ENCODE measurements at places on chromosomes 7 and 10.

DNA sequence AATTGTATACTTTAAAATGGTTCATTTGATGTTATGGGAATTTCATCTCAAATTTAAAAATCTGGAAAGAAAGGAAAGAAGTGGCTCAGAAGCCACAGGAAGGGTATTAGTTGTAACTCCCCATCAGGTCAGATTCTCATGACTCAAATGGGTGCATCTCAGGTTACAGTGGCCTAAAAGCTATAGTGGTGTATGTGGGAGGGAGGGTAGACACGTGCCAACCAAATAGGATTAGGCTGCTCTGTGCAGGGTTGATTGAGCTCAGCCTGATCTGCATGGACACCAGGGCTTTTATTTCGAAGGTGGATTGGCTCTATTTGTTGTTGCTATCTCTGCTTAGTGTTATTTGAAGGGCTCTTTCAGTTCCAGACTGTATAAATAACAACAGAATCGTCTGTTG, 121.5 kb upstream of the PRR15 start:
- no peak for DNase-seq

GRCh38 chr7:155764438-155764793, 47.8 kb downstream of the SHH start:
- no peak for DNase-seq

DNA sequence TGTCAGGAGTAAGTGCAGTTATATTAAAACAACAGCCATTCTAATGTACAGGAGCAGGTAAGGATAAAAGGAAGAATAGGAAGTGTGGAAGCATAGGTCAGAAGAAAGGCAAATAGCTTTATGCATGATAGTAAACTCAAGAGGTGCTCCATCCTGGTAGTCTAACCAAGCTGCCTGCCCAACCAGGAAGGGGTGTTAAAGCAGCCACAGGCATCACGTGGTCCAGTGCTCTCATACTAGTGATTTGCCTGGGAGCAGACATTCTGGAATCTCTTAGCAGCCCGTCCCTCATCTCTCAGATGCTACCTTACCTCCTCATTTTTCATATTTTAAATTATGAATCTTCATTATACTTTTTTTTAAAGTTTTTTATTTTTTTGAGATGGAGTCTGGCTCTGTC, 18.5 kb downstream of the ABRAXAS2 start:
- no peak for DNase-seq

- DNase-seq: no peak
These were observed 91.8 kb downstream of the ZMYND11 start for GRCh38 chr10:227014-227413.

Data from stimulated activated CD8-positive, alpha-beta memory T cell treated with anti-CD3 and anti-CD28 coated beads, Interleukin-2, amount 100 ng/mL, for 1 hour (primary cell).